ENCODE measurements at places on chromosomes 1 and 21.

DNA sequence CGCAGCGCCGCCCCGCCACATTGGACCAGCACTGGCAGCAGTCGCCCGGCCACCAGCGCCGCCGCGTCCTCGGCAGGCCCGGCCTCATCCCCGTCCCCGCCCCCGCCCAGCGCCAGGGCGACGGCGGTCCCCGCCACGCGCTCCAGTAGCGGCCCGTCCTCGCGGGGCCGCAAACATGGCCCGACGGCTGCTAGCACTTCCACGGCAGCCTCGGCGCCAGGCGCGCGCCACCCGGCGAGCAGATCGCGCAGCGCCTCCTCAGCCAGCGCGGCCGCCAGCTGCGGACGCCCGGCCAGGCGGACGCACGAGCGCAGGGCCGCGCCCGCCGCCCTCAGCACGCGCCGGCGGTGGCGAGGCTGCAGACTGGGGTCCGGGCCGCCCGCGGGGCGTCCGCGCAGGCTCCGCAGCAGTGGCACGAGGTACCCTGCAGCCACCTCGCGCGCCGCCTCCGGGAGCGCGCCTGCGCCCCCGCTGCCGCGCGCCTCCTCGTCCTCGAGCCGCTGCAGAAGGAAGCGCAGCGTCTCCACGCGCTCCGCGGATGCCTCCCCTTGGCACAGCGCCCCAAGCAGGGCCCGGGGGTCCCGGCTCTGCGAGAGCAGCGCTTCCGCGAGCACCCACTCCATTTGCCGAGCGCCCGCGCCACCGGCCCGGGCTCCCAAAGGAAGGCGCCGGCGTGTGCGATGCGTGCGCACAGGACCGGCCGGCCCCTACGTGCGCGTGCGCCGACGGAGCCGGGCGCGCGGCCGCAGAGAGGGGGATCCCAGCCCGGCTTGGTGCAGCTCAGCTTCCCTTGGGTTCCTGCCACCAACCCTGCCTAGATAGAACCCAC, at the start of gene TARBP1:
TSS of gene TARBP1 (minus strand) at position 699 of the 829 bp plus-strand sequence. CDS start at position 623, 76 bp downstream.
- H3K4me1 ChIP-seq = peaks cover 20% of the 10 kb centered on the region
- peak within 1 kb of the TSS; percentile 83 for H3K4me3 ChIP-seq

DNA sequence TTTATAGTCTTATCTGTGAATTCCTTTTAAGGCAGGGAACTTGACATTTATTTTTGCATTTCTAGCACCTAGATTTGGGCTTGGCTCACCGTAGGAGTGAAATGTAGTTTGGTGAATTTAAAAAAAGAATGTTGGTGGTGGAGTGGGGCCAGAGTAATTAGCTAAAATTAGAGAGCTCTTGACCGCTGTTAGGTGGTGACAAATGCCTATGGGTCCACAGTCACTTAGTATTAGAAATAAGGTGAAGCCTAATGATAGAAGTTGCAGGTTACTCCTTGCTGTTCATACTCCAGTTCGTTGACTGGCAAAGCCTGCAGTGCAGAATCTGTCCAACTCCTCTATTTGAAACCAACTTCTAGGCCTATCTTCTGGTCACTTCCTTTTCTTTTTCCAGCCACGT, 318.8 kb upstream of the NRIP1 start:
- no peaks in the 10 kb centered on the region for H3K36me3 ChIP-seq
- no peak overlapping the region for H3K4me3 ChIP-seq
- no peaks in the 10 kb centered on the region for H3K27me3 ChIP-seq
- H3K4me1 ChIP-seq = no peaks in the 10 kb centered on the region
- no peak for DNase-seq
- H3K27ac ChIP-seq = no peak overlapping the region

DNA sequence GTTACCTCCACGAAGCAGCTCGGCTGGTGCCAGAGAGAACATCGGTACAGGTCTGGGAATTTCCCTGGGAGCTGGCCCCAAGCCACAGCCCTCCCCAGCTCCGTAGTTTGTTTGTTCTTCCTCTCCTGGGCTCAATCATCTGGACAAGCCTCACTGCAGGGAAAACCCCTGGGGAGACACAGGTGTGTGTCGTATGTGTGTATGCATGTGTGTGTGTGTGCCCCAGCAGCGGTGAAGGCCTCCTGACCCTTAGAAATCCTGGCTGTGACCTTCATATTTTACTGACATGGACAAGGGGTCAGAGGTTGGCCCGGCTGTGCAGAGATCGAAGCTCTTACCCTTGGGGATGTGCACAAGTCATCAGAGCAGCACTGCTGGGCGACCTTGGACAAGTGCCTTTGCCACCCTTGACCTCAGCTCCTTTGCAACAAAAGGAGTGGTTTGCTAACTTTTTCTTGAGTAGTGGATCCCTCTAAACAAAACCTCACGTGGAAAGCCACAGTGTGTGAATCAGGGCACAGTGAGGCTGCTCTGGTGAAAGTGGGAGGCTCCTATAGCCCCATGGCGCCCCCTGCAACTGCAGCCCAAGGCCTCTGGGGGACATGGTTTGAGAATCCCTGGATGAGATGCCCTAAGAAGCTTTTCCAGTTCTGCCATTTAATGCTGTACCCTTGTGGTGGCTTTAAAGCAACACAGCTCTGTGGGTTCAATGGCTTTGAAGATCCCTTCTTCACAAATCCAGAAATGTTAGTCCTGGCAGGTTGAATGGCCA, 12.3 kb upstream of the IL22RA1 start:
- peaks cover 8% of the 10 kb centered on the region for H3K4me1 ChIP-seq
- no peak for DNase-seq
- no peak overlapping the region for H3K4me3 ChIP-seq
- no peaks in the 10 kb centered on the region for H3K36me3 ChIP-seq
- H3K27me3 ChIP-seq = peaks cover 29% of the 10 kb centered on the region
- H3K27ac ChIP-seq = no peak overlapping the region

GRCh38 chr1:153261281-153262069, 2.0 kb downstream of the LORICRIN start:
- peak; percentile 91 for DNase-seq
- H3K4me3 ChIP-seq = peak overlapping the region; percentile 58
- H3K27ac ChIP-seq = no peak overlapping the region
- H3K27me3 ChIP-seq = no peaks in the 10 kb centered on the region
- peaks cover 10% of the 10 kb centered on the region for H3K4me1 ChIP-seq
- H3K36me3 ChIP-seq = no peaks in the 10 kb centered on the region

GRCh38 chr1:21534674-21535378, 25.6 kb downstream of the ALPL start:
- H3K4me3 ChIP-seq = no peak overlapping the region
- H3K36me3 ChIP-seq = no peaks in the 10 kb centered on the region
- no peak overlapping the region for H3K27ac ChIP-seq
- H3K27me3 ChIP-seq = peaks cover 42% of the 10 kb centered on the region

- no peak overlapping the region for H3K4me3 ChIP-seq
- no peak overlapping the region for H3K27ac ChIP-seq
- no peaks in the 10 kb centered on the region for H3K27me3 ChIP-seq
- H3K4me1 ChIP-seq = no peaks in the 10 kb centered on the region
- no peaks in the 10 kb centered on the region for H3K36me3 ChIP-seq
- no peak for DNase-seq
These were observed 52.5 kb upstream of the KCNA3 start for GRCh38 chr1:110727246-110727645.

GRCh38 chr1:8985915-8986813, 40.1 kb downstream of the SLC2A7 start:
- H3K27me3 ChIP-seq = no peaks in the 10 kb centered on the region
- no peak for DNase-seq
- H3K4me3 ChIP-seq = no peak overlapping the region
- H3K27ac ChIP-seq = peak overlapping the region; percentile 49
- H3K4me1 ChIP-seq = peaks cover 13% of the 10 kb centered on the region

DNA sequence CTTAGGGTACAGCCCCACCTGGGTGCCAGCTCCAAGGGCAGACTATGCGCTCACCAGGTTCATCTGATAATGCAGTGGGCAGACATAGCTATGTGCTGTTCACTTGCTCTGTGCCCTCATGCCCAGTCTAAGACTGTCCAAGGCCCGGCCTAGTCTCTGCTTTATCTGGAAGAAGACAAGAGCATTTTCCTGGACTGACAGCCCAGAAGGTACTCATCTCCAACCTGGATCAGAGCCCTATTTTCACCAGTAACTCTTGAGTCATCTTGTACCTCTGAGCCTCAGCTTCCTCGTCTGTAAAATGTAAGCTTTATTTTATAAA, 28.5 kb upstream of the LRRC8C start:
- DNase-seq = no peak
- H3K27me3 ChIP-seq = no peaks in the 10 kb centered on the region
- peaks cover 23% of the 10 kb centered on the region for H3K4me1 ChIP-seq
- no peak overlapping the region for H3K27ac ChIP-seq

- peaks cover 30% of the 10 kb centered on the region for H3K27me3 ChIP-seq
- DNase-seq = no peak
- peak within 1 kb of the TSS; percentile 54 for H3K4me3 ChIP-seq
- H3K4me1 ChIP-seq = peaks cover 21% of the 10 kb centered on the region
These were observed at the start of gene NGF for GRCh38 chr1:115337633-115338456. NGF (minus strand) TSS chr1:115338249; CDS start chr1:115286795, 51,454 bp downstream.

DNA sequence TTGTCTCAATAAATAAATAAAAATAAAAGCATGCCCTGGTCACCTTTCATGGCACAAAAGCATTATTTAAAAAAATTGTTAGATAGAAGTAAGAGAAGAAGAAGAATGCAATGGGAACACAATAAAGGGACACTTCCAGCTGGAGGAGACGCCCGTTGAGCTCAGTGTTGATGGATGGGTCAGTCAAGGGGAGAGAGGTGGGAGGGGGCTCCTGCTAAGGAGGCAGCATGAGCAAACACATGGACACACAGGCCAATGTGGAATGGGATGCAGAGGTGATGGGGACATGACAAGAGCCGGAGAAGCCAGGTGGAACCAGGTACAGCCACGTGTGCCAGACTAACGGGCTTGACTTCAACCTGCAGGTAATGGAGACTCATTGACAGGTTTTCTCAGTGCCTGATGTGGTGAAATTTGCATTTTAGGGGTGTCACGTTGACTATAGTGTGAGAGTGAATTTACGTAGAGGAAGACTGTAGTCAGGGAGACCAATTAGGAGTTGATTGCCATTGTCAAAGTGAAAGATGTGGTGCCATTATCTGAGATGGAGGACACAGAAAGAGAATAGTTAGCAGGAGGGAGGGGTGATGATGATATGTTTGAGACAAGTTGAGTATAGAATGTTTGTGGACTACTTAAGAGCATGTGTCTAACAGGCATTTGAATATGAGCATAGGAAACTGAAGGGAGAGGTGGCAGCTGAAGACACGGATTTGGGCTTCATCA, 48.7 kb upstream of the ATP2B4 start:
- H3K4me3 ChIP-seq = no peak overlapping the region
- H3K4me1 ChIP-seq = peaks cover 6% of the 10 kb centered on the region
- no peak for DNase-seq

GRCh38 chr1:246394121-246394520, 113.0 kb downstream of the SMYD3 start:
- no peaks in the 10 kb centered on the region for H3K36me3 ChIP-seq
- no peaks in the 10 kb centered on the region for H3K4me1 ChIP-seq
- no peak overlapping the region for H3K27ac ChIP-seq
- no peaks in the 10 kb centered on the region for H3K27me3 ChIP-seq
- H3K4me3 ChIP-seq = no peak overlapping the region
- no peak for DNase-seq

GRCh38 chr1:228144993-228145343, 4.8 kb upstream of the GJC2 start:
- no peak overlapping the region for H3K4me3 ChIP-seq
- no peak for DNase-seq
- H3K4me1 ChIP-seq = peaks cover 85% of the 10 kb centered on the region
- no peak overlapping the region for H3K27ac ChIP-seq
- H3K36me3 ChIP-seq = peaks cover 52% of the 10 kb centered on the region

- no peak overlapping the region for H3K4me3 ChIP-seq
- DNase-seq = no peak
- no peaks in the 10 kb centered on the region for H3K36me3 ChIP-seq
- peaks cover 10% of the 10 kb centered on the region for H3K4me1 ChIP-seq
- H3K27me3 ChIP-seq = no peaks in the 10 kb centered on the region
These were observed 266.9 kb downstream of the PTPRU start for GRCh38 chr1:29502911-29503840.

- H3K4me1 ChIP-seq = peaks cover 6% of the 10 kb centered on the region
- H3K27me3 ChIP-seq = no peaks in the 10 kb centered on the region
- no peak overlapping the region for H3K27ac ChIP-seq
- H3K4me3 ChIP-seq = no peak overlapping the region
These were observed 11.3 kb upstream of the TNFRSF25 start for GRCh38 chr1:6477039-6477820.

- H3K27ac ChIP-seq = peak overlapping the region; percentile 60
- H3K4me1 ChIP-seq = peaks cover 18% of the 10 kb centered on the region
- no peaks in the 10 kb centered on the region for H3K27me3 ChIP-seq
- DNase-seq = no peak
- no peaks in the 10 kb centered on the region for H3K36me3 ChIP-seq
These were observed 4.5 kb upstream of the SRSF10 start for GRCh38 chr1:23984417-23985186.

- no peaks in the 10 kb centered on the region for H3K27me3 ChIP-seq
- H3K4me1 ChIP-seq = no peaks in the 10 kb centered on the region
- DNase-seq = no peak
- no peaks in the 10 kb centered on the region for H3K36me3 ChIP-seq
- no peak overlapping the region for H3K27ac ChIP-seq
- H3K4me3 ChIP-seq = no peak overlapping the region
These were observed 136.8 kb downstream of the RUNX1 start for GRCh38 chr21:34912022-34912945.

- DNase-seq = no peak
- H3K27ac ChIP-seq = no peak overlapping the region
- H3K36me3 ChIP-seq = no peaks in the 10 kb centered on the region
- H3K27me3 ChIP-seq = no peaks in the 10 kb centered on the region
These were observed 55.5 kb downstream of the CAPN8 start for GRCh38 chr1:223609977-223610376.

- H3K4me1 ChIP-seq = peaks cover 29% of the 10 kb centered on the region
- H3K27ac ChIP-seq = no peak overlapping the region
- H3K4me3 ChIP-seq = no peak overlapping the region
These were observed 3.7 kb downstream of the TRIM46 start for GRCh38 chr1:155177192-155177917.

DNA sequence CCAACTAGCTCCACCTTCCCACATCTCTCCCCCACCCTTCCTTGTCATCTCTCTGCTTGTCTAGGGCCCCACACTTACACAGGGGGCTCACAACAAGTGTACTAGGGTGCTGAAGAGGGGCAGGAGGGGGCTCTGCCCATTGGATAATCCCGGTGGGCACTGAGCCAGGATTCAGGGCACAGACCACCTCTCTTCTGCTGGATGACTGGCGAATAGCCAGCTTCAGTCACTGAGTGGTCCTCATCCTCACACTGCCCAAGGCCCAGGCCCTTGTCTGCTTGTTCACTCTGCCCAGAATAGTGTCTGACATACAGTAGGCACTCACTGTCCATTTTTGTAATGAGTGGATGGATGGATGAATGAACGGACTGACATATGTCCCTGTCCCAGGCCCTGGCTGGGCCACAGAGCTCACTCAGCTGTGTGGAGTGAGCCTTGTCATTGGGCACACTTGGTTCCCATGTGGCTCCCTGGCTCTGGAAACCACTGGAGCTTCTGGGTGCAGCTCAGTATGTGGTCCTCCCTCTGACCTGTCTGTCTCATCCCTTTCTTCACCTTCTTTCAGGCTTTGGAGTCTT, 36.6 kb downstream of the FOXO6 start:
- H3K27ac ChIP-seq = no peak overlapping the region
- H3K4me1 ChIP-seq = peaks cover 11% of the 10 kb centered on the region
- no peaks in the 10 kb centered on the region for H3K36me3 ChIP-seq
- no peak for DNase-seq
